ENCODE measurements at places on chromosomes 3 and 15.

DNA sequence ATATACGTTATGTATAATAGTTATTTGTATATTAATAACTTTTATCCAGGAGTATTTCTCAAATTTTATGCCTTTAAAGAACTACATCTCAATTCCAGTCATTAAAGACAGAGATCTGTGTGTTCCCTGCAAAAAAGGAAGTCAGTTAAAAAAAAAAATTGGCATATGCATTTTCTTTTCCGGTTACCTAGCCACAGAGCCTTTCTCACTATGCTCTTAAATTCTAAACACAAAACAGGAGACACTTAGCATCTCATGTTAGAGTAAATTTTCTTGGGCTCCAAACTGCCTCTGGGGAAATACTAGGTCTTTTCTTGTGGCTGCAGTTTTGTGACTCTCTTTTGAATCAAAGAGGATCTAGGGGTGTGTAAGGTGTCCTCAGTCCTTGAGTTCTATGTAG, 105.9 kb downstream of the KCNH8 start:
- no peak for DNase-seq

- DNase-seq, result no peak
Measured at GRCh38 chr15:85104584-85104983, 122.9 kb downstream of the PDE8A start.

DNA sequence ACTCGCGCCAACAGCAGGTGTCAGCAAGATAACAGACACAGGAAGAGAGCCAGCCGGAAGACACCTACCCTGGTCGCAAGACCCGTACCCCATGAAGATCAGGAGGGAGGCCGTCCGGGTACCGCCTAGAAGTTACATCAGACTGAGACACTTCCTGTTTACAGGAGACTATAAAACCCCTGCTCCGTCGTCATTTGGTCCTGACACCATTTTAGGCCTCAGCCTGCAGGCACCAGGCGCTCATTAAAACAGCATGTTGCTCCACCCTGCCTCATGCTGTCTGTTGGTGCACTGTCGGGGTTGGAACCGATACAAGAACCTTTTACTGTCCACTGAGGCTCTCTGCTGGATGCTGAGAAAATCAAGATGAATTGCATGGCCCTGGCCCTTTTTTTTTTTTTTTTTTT, 15.6 kb upstream of the PRTG start:
- DNase-seq, result no peak

DNA sequence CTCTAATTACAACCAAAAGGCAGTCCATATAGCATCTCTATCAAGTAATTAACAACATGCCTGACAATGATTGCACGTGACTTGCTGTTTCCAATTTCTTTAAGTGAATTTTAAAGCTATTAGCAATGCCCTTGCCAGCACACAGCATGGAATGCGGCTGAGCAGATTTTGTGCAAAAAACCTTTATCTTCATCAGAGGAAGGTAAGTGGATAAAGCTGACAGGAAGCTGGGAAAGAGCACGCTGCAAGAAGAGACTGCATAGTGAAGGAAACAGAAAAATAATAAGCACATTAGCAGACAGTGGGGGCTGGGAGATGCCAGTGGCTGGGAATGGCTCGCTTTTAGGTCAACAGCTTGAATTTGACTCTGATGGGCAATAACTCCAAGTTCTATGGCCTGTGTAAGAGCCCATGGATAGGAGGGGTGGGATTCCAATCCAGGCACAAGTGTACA, 138.8 kb downstream of the PDZRN3 start:
- no peak for DNase-seq

Data from activated CD4-positive, CD25-positive, alpha-beta regulatory T cell treated with anti-CD3 and anti-CD28 coated beads, Interleukin-2, amount 50 U/mL, for 72 hours (primary cell).